Melanocyte of skin (primary cell): ENCODE measurements at places on chromosomes 5 and 9. TPM values are rescaled to one million over a fixed set of nuclear protein-coding genes. Genes with fewer than 3 reads are reported as not detected.

The GMCL2 gene
- not detected in 2 replicates for total RNA-seq

The PCDHB6 gene
- not detected in 2 replicates for total RNA-seq

The ZNF354C gene
- total RNA-seq = 3.4 and 8.0 TPM in 2 replicates

The PCDHGB4 gene
- total RNA-seq = 5.3 and 9.1 TPM in 2 replicates

The PRRX2 gene
- total RNA-seq = not detected in 2 replicates

The RORB gene
- under 0.01 and 0.15 TPM in 2 replicates for total RNA-seq
